ENCODE measurements at places on chromosomes 11 and 22. TPM values are rescaled to one million over a fixed set of nuclear protein-coding genes. Genes with fewer than 3 reads are reported as not detected.

Gene SLC29A2
- 6.8 TPM for total RNA-seq

Gene FOSL1
- total RNA-seq = 3.0 TPM

Gene CNTF
- 3.1 TPM for total RNA-seq

Gene SCT
- total RNA-seq = not detected

Gene PGA5
- not detected for total RNA-seq

Gene RHOD
- 0.59 TPM for total RNA-seq

Gene GSTT2B
- 0.44 TPM for total RNA-seq

Gene LDHAL6A
- 0.07 TPM for total RNA-seq

Gene FHIP1B
- total RNA-seq = 26.1 TPM

Gene FAM89B
- 58.1 TPM for total RNA-seq

Gene FGF19
- not detected for total RNA-seq

Gene TTC36
- total RNA-seq = 2.2 TPM

Gene ADM
- total RNA-seq = 0.64 TPM

Gene PRG2
- total RNA-seq = not detected

Gene GLYATL1
- not detected for total RNA-seq

Gene BTG4
- not detected for total RNA-seq

Gene ENTHD1
- total RNA-seq = 0.41 TPM

Gene UPK2
- total RNA-seq = not detected

Gene MS4A6E
- total RNA-seq = not detected

Gene MADD
- 82.5 TPM for total RNA-seq

Gene OR8D1
- not detected for total RNA-seq

Gene PHLDB1
- 1.0 TPM for total RNA-seq

Gene C11orf16
- not detected for total RNA-seq

Gene UPK3A
- total RNA-seq = not detected

Gene INPP5J
- 0.34 TPM for total RNA-seq

Gene OR10D3
- total RNA-seq = not detected

Gene HPS4
- total RNA-seq = 38.1 TPM

Gene GRAP2
- 157 TPM for total RNA-seq

Gene MGAT3
- total RNA-seq = 3.9 TPM

Gene MMP27
- total RNA-seq = not detected

Gene HEPHL1
- total RNA-seq = not detected

Gene KRTAP5-10
- total RNA-seq = not detected

Gene GNG3
- total RNA-seq = not detected

Gene VPREB1
- total RNA-seq = not detected

Measured in T-helper 1 cell treated with Interleukin-12 subunit alpha and Interleukin-12 subunit beta and Interleukin-4 antibody, amounts not matched to agents 30 ng/mL and 1 ng/mL, for 36 hours (primary cell).